Stimulated activated CD4-positive, alpha-beta T cell treated with anti-CD3 and anti-CD28 coated beads, Interleukin-12 subunit alpha, Interleukin-12 subunit beta, amount 100 ng/mL, for 48 hours (primary cell): ENCODE measurements at places on chromosomes 5 and 9.
A peak's percentile ranks its signal among the peaks of the same experiment; 100 is the strongest.

GRCh38 chr9:137762414-137763061 is 115.0 kb upstream of the CACNA1B start:
- DNase-seq = no peak

- DNase-seq = no peak
Observed at GRCh38 chr5:98415663-98416062, 357.8 kb upstream of the RGMB start.

- no peak for DNase-seq
Observed at GRCh38 chr9:18268381-18268780, 205.6 kb upstream of the ADAMTSL1 start.

GRCh38 chr5:156927545-156927944 is 35.5 kb downstream of the TIMD4 start:
- DNase-seq = no peak

DNA sequence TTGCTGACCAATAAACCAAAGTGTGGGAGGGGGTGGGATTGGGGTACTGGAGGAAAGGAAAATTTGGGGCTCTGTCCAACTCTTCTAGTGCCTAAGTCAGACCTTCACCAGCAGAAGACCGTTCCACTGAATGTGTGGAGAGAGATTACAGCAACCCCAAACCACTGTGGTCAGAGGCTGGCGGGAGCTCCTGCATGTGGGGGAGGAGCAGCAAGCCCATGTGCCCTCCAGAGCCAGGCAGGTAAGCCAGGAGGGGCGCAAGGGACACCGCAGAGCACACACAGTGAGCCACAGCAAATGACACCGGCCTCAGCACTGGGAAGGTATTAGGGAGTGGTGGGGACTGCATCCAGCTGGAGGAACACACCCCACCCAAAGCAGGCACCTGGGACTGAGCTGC is 62.9 kb downstream of the SMIM23 start:
- no peak for DNase-seq

DNA sequence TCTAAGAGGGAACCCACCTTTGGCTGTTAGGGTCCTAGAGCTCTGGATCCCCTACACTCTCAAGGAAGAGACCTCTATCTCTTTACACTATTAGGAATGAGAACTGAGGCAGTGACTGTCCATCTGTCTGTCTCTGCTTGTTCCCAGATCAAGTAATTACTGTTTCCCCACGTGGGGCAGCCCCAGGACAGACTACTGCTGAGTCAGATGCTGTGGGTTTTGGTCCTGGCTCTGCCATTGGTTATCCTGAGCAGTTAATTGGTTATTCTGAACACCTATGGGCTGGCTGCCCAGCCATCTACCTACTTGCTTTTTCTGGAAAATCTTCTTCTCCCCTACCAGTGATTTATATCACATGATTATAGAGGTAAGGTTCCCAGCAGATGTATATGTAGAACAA is 33.3 kb downstream of the FBXO10 start:
- DNase-seq = no peak

DNA sequence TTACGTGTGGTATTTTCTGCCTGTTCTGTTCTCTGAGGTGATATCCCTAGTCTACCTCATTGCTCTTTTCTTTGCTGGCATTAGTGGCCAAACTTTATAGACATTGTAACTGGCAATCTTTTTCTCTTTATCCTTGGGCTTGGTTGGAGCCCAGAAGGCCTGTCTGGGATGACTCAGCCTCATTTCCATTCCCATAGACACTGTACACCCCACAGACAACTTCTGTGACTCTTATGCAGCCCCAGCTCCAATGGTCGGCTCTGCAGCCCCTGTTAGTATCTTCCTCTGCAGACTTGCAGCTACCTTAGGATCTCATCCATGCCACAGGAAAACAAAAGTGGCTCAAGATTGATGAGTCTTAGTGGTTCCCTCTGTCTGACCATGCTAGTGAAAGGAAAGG is 79.8 kb downstream of the CFAP95 start:
- DNase-seq = no peak

GRCh38 chr5:111892949-111893348 is 136.0 kb upstream of the NREP start:
- DNase-seq = no peak

DNA sequence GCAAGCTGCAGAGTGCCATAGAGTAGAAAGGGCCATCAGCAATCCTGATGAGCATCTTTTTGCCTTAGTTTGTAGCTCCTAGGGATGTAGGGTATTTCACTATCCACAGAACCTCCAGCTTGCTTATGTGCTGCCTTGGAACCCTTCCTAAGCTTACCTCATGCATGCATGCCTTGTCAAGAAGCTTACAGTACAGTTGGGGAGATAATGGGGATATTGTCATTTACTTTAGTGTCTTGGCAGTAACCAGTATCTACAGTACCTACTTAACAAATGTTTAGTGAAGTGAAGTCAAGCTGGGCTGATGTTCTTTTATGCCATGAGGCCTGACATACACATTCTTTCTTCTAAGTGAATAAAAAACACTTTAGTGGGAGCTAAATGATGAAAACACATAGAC is 164.6 kb upstream of the PPP1R2B start:
- DNase-seq = no peak

GRCh38 chr9:18032636-18033035 is 441.3 kb upstream of the ADAMTSL1 start:
- no peak for DNase-seq

DNA sequence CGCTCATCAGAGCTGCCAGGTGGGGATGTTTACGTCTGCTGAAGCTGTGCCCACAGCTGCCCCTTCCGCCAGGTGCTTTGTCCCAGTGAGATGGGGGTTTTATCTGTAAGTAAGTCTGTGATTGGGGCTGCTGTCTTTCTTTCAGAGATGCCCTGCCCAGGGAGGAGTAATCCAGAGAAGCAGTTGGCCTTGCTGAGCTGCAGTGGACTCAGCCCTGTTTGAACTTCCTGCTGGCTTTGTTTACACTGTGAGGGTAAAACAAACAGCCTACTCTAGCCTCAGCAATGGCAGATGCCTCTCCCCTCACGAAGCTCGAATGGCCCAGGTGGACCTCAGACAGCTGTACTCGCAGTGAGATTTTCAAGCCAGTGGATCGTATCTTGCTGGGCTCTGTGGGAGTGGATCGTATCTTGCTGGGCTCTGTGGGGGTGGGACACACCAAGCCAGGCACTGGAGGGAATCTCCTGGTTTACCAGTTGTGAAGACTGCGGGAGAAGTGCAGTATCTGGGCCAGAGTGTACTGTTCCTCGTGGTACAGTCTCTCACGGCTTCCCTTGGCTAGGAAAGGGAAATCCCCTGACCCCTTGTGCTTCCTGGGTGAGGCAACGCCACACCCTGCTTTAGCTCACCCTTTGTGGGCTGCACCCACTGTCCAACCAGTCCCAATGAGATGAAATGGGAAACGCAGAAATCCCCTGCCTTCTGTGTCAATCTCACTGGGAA is 530.1 kb upstream of the DMAC1 start:
- no peak for DNase-seq

DNA sequence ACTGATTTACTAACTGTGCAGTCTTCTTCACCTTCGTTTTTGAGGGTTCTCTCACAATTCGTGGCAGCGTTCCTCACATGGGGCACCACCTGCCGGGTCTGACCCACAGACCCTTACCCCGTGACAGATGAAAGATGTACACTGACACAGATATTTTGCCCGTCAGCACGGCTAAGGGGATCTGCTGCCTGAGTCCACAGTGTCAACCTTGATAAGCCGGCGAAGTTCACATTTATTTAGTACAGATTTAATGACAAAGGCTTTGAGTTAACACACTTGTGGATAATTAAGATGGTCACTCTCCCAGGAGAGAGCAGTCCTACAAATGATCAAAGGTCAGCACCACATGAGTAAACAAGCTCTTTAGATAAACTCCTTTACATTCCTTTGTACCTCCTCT is 15.9 kb upstream of the TEX10 start:
- no peak for DNase-seq

DNA sequence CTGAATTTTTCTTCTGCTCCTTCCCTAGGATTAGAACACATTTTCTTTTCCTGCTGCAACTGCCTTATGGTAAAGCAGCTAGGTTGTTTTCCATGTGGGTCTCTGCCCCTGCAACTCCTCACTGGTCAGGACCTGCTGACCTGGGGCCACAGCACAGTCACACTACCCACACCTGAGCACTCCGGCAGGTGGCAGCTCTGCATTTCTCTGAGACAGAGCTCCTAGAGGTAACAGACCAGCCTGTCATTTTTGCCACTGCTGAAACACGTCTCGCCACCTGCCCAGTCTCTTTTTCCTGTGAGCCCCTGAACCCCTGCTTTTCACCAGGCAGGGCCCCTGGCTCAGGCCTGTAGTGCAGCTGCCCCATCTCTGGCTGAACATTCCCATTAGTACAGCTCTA is 609.6 kb downstream of the HINT1 start:
- DNase-seq = no peak

DNA sequence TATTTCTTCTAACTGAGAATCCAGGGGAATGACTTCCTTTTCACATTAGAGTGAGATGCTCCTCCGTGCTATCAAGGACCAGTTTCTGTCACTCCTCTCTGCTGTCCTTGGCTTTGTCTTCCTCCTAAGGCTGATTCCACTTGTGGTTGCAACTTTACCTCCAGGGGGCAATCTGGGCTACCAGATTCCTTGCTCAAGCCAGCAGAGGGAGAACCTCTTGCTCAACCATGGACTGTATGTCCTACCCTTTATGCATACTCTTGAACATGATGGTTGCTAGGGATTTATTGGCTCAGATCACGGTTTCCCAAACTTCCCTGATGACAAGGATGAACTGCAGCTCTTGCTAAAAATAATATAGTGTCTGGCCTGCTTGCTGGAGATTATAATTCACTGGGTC is 24.0 kb downstream of the NNT start:
- no peak for DNase-seq

DNA sequence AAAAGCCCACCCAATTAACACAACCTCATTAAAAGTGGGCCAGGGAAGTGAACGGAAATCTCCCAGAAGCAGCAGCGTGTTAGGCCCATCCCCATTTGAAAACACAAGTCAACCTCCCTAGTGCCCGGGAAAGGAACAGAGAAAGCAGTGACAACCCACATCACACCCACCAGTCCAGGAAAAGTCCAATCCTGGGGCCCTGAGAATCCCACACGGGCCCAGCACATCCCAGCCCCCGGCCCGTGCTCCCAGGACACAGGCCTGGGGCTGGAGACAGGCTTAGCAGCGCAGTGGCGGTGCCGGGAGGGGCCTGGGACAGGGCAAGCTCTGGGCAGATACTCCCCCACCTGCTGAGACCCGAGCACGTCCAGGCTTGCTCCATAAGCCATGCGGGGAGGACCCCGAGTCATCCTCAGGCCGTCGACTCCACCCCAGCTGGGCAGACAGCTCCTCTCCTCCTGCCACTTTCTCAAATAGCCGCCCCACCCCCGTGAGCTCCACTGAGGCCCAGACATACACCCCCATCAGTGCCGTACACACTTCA is 101.0 kb downstream of the KCNT1 start:
- DNase-seq = no peak

- DNase-seq = no peak
Observed at GRCh38 chr9:107874137-107874536, 384.6 kb upstream of the KLF4 start.

DNA sequence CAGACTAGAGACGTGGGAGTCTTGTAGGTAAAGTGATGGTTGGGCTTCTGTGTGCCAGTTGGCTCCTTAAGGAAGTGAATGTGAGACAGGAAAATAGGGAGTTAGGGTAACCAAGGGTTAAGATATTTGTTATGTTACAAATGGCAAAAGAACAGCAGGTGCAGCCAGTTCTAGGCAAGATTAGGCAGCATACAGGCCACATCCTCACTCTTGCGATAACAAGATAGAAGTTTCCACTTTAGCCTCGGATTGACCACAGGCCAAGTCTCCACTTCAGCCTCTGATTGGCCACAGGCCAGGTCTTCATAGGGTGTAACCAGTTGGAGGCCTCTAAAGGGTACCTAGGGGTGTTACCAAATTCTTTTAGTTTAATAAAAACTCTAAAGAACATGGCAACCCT is 54.6 kb upstream of the ABCA1 start:
- no peak for DNase-seq

DNA sequence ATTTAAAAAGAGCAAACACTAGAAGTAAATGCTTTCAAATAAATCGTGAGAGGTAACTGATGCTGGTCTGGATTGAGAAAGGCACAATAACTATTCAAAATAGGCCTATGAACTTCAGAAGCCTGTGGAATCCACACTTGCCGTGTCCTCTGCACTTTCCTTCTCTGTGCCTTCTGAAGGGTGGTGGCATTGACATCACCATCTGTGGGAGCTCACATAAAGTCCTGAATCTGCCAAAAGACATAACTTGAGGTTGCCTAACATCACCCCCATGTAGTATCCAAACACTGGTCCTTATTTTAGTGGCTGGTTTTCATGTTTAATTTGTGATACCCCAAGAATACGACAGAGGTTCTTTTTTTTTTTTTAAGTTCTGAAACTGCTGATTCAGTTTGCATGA is 59.8 kb downstream of the IRF1 start:
- DNase-seq = no peak

- no peak for DNase-seq
Observed at GRCh38 chr5:150584556-150585335, 55.7 kb upstream of the SYNPO start.

GRCh38 chr5:126837906-126838539 is 61.1 kb downstream of the LMNB1 start:
- DNase-seq = no peak

GRCh38 chr9:94108584-94108983 is 24.3 kb downstream of the PTPDC1 start:
- DNase-seq = no peak

DNA sequence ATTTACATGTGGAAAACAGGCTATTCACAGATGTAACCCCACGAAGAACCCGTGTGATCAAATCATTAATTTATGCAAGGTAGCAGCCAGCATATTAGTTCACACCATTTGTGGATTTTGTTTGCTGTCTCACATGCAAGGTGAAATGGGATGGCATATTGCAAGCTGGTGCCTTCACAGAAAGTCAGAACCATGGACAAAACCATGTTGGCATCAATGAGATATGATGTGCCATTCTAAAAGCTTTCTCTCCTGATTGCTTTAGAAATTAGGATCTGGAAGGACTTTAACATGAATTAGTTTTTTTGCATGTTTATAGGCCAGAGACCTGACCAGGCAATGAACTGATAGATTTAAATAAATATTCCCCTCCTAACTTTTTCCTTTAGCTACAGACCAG is 129.3 kb downstream of the SEMA6A start:
- no peak for DNase-seq

DNA sequence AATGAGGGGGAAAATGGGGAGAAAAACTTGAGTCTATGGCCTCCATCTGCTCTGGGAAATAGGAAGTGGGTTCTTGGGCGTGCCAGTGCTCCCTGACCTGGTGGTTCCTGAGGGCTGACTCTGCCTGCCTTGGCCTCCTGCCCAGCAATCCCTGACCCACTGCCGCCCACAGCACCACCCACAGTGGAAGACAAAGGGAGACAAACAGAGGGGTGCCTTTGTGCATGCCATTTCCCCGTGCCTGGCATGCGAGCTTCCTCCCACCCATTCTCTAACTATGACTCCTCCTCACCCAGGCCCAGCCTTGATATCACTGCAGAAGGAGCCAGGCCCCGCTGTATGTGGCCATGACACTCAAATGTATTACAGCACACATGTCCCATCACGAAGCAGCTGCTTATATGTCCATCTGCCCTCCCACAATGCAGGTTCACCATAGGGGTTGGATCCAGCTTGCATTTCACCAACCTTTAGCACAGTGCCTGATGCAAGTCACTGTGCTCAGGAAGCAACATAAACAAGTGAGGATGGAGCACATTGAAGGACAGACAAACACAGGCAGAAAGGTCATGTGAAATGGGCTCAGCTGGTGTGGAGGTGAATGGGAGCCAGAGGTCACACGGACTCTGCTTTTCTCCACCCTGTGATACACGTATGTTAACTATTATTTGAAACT is 84.4 kb downstream of the ADRB2 start:
- no peak for DNase-seq

- peak; percentile 36 for DNase-seq
Observed at GRCh38 chr9:91192381-91193086, 169.2 kb downstream of the AUH start.
